A375 (cell line): ENCODE measurements at places on chromosomes 2 and 18. TPM values are rescaled to one million over a fixed set of nuclear protein-coding genes. Genes with fewer than 3 reads are reported as not detected.

Gene SERTAD2
- 9.2 and 11.2 TPM in 2 replicates for total RNA-seq

Gene CHST10
- 11.7 and 16.1 TPM in 2 replicates for total RNA-seq

Gene DSG1
- not detected in 2 replicates for total RNA-seq

Gene ZNF396
- 0.72 and 1.4 TPM in 2 replicates for total RNA-seq

Gene SFT2D3
- 4.8 and 5.8 TPM in 2 replicates for total RNA-seq

Gene PIEZO2
- total RNA-seq = 0.79 and 3.7 TPM in 2 replicates

Gene HES6
- 13.4 and 16.1 TPM in 2 replicates for total RNA-seq

Gene TGFBRAP1
- 12.2 and 17.3 TPM in 2 replicates for total RNA-seq

Gene CETN1
- not detected in 2 replicates for total RNA-seq

Gene TTC21B
- total RNA-seq = 11.6 and 18.2 TPM in 2 replicates

Gene SRD5A2
- not detected in 2 replicates for total RNA-seq

Gene TTN
- 0.38 and 1.5 TPM in 2 replicates for total RNA-seq

Gene G6PC2
- total RNA-seq = not detected in 2 replicates

Gene OTOS
- total RNA-seq = not detected in 2 replicates

Gene OR6B2
- not detected in 2 replicates for total RNA-seq

Gene IL37
- total RNA-seq = 1.0 and 2.1 TPM in 2 replicates

Gene WDR35
- 17.1 and 18.4 TPM in 2 replicates for total RNA-seq

Gene CNDP1
- total RNA-seq = not detected in 2 replicates

Gene FAM228B
- 2.5 and 3.2 TPM in 2 replicates for total RNA-seq

Gene THSD7B
- 0.16 and 0.19 TPM in 2 replicates for total RNA-seq

Gene MC2R
- not detected in 2 replicates for total RNA-seq

Gene REG3G
- 1.1 TPM in 1 of 2 replicates, not detected in the other for total RNA-seq

Gene KYNU
- 31.0 and 48.3 TPM in 2 replicates for total RNA-seq

Gene CPS1
- 11.1 and 11.3 TPM in 2 replicates for total RNA-seq

Gene NEU2
- total RNA-seq = not detected in 2 replicates

Gene PUM2
- total RNA-seq = 22.7 and 23.7 TPM in 2 replicates

Gene CPLX4
- total RNA-seq = not detected in 2 replicates

Gene AKAIN1
- not detected in 2 replicates for total RNA-seq

Gene SP100
- 67.9 and 72.5 TPM in 2 replicates for total RNA-seq
